Stimulated activated CD4-positive, alpha-beta T cell treated with anti-CD3 and anti-CD28 coated beads, Interleukin-15, amount 100 ng/mL, for 1 hour (primary cell): ENCODE measurements at places on chromosomes 5 and 9.

GRCh38 chr5:159337016-159337955, 7.0 kb upstream of the IL12B start:
- DNase-seq: no peak

DNA sequence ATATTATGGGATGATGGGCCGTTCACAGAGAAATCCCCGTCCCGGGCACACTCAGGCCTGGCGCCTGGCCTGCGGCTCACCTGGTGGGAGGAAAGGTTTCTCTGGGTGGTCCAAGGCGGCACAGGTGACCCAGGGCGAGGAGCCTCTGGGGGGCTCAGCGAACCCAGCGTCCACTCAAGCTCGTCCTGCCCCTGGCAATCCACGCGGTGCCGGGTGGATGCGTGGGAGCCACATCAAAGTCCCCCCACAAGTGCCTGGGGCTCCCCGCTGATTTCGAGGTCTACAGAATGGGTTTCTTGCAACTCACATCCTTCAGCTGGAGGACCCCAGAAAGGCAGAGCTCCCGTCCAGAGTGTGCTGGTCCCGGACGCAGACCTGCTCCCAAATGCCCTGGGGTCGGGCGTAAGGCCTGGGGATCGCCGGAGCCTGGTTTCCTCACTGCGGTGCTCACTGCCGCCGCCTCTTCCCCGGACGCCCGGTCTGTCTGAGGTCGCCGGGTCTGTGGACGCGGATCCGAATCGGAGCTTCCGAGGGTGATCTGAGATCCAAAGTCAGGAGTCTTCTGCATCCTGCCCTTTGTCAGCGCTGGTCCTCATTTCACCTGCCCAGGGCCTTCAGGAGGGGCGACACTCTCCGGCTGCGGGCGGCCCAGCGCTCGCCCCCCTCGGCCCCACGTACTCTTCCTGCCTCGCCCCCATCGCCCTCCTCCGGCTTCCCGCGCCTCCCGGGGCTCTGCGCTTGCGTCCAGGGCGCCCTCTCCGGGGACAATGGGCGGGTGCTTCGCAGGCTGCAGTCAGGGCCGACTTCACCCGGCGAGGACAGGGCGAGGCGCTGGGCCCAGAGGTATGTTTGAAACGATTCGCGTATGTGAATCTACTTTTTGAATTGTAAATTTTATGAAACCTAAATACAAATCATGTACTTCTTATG, 20.0 kb upstream of the RUFY1 start:
- DNase-seq: peak; percentile 57

DNA sequence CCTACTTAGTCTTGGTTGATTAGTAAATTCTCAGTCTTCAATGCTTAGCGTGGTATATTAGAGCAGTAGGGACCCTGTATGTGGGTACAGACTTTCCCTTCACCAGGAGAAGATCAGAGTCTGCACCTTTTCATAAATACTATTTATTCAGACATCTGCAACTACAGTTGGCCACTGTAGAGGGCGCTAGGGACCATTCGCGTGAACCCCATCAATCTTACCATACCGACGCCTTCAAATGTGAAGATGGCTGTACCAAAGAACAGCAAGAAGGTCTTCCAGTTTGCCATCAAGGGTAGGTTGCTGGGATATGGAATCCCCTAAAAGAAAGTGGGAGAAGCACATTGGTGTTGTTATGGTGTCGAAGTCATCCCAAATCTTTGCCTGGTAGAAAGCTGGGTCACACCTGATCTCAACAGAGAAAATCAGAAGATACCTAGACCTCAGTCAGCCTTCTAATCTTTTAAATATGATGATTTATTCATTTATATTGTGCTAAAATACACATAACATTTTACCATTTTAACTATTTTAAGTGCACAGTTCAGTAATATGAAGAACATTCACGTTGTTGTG, 19.1 kb downstream of the SLC36A3 start:
- no peak for DNase-seq

- no peak for DNase-seq
These were observed 50.7 kb downstream of the PIP5K1B start for GRCh38 chr9:68755752-68756151.

DNA sequence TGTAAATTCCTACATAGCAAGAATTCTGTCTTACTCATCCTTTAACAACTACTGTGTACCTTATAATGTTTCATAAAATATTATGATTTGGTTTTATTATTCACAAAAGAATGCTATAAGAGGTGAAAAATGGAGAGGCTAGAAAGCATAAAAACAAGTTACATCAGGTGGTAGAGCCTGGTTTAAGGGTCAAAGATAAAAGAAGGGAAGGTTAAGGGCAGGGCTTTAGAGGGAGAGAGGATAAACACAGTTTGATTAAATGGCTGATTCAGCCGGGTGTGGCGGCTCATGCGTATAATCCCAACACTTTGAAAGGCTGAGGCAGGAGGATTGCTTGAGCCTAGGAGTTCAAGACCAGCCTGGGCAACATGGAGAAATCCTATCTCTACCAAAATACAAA, 40.4 kb upstream of the HSPB3 start:
- DNase-seq: no peak

- DNase-seq: no peak
These were observed 2.5 kb downstream of the LHX6 start for GRCh38 chr9:122226142-122226757.

DNA sequence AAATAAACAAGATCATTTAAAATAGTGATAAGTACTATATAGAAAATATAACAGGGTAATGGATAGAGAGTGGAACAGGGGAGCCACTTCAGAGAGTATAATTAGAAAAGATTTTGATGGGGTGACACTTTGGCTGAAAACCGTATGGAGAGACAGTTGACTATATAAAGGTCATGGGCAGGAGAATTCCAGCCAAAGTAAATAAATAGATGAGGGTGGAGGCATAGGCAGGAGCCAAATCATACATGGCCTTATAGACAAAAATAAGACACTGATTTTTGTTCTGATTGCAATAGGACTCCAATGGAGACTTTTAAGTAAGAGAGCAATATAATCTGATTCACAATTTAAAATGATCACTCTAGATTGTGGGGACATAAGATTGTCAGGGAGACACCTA, 37.5 kb upstream of the NUDT12 start:
- no peak for DNase-seq

DNA sequence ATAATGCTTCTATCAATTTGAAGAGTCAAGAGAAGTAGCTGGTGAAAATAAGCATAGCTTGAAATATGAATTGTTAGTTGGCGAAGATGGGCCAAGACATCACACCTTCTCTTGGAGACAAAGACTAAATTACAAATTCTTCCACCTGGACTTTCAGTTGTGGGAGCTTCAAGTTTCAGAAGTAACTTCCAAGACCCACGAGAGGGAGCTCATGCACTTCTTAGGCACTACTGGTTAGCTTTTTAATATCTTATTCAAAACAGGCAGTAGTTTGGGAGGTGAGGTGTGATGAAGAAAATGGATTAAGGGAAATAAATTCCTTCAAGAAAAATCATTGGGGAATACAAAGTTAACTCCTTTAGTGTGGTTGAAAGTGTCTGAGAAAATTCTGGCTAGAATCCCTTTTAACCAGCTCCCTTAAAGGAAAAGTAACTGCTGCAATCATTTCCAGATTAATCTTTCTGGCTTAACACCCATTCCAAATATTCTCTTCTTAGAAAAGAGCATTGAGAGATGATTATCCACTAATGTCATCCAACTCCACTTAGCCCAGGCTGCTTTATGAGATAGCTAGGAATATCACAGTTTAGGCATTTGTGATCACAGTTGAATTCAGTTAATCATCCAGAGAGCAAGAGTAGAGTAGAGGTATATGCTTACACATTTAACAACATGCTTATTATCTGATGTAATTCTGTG, 139.5 kb upstream of the DMRTA1 start:
- DNase-seq: no peak

DNA sequence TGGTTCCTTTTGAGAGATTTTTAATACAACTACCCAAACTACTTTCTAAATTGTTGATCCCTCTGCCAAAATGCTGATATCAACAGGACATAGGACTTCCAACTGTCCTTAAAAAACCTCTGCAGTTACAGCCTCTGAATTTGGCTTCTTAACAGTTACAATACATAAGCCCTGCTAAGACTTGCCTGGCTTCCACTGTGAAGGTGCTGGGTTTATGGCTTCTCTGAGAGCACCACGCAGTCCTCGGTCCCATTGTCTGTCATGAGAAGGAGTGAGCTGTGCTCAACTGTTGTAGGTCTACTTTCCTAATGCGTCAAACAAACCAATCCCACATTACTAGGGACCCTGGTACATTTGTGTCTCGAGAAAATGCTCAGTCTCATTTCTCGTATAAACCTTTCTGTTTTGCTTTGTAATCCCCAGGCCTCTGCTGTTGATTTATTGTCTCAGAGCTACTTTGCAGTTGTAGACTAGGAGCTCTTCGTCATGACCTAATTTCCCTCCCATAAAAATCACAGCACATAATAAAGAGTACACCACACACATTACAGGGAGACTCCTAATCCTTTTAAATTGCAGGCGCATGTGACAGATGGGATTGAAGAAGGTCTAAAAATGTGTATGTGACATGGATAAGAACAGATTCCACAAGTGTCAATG, 274.9 kb downstream of the NR3C1 start:
- no peak for DNase-seq

GRCh38 chr5:137114529-137114928, 384.6 kb downstream of the SPOCK1 start:
- DNase-seq: no peak

- DNase-seq: no peak
These were observed 583.9 kb upstream of the CTNND2 start for GRCh38 chr5:12488161-12488560.
